ENCODE measurements at places on chromosomes 12 and 14.

GRCh38 chr14:104993808-104994591 lies 8.4 kb downstream of the CLBA1 start:
- no peak for DNase-seq

- DNase-seq = no peak
These were observed 21.9 kb upstream of the IFT81 start for GRCh38 chr12:110102255-110102654.

DNA sequence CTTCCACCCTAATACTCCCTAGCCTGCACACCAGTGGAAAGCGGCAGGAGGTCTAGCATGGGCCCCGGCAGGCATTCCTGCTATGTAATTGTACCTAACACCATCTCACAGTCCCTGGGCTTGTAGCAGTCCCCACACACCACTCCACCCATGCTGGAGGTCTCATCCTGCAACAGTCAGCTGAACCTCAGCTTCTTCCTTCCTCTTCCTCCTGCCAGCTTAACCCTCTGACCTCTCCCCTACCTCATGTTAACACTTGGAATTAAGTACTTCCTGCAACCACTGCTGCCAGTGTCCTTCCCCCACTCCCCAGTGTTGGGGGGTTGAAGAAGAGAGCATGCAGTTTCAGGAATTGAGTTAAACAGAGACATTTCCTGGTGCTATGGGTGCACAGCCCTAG lies 7.6 kb downstream of the ADCY4 start:
- no peak for DNase-seq

DNA sequence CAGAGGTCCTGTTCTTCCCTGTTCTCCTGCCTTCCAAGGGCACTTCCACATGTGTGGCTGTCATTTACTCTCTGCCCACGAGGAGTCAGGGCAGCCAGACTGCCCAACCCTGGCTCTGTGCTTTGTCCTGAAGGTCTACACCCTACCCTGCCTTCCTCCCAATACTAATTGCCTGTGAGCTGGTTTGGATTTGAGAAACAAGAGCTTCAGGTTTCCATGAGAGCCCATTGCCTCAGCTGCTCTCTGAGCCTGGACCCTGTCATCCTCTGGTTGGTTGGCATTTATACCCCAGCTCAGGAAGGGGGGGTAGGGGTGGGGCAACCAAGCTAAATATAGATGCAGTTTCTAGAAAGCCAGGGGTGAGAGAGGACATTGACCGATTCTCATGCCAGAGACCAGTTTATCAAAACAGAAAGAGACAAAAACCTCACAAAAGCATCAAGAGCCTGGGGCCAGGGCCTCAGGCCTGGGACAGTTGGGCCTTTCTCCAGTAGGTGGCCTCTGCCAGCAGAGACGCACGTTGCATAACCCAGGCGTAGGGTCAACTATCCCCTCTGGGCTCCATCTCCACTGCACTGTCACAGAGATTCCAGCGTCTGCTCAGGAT lies 34.5 kb downstream of the VDR start:
- no peak for DNase-seq

- DNase-seq = no peak
These were observed 5.5 kb downstream of the KRT5 start for GRCh38 chr12:52514471-52515318.

DNA sequence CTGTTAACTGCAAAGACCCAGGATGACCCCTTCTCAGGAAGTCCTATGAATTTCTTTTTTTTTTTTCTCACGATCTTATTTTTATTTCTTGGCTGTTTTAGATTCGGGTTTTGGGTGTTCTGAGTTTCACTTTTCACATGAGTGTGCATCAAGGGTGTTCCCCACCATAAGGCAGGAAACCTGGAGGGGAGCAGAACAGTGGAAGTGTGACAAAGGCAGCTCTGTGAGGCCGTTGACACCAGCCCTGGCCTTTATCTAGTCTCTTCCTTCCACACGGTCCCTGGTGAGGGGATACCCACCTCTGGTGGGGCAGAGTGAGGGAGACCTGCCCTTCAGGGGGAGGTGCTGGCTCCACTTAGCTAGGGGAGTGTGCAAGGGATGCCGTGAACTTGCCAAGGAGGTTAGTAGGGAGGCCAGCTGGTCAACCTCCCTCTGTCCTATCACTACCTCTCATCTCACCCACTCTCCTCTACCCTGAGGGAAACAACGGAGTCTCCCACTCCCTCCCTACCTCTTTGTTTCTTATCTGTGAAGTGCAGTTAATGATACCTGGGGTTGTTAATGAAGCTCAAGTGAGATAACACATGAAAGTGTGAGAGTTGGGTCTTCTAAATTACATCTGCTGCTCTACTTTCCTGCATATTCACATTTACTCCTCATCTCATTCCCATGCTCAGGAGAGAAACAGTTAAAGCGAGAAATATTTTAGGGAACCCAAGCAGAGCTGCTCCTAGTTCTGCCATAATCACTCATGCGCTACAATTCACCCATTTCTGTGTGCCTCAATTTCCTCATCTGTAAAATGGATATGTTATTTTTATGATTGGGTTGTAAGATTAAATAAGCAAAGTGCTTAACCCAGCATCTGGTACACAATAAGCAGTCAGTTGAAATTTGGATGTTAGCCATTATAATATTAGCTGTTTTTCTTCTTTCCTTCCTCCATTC lies 4.4 kb upstream of the GALNT6 start:
- DNase-seq = no peak

DNA sequence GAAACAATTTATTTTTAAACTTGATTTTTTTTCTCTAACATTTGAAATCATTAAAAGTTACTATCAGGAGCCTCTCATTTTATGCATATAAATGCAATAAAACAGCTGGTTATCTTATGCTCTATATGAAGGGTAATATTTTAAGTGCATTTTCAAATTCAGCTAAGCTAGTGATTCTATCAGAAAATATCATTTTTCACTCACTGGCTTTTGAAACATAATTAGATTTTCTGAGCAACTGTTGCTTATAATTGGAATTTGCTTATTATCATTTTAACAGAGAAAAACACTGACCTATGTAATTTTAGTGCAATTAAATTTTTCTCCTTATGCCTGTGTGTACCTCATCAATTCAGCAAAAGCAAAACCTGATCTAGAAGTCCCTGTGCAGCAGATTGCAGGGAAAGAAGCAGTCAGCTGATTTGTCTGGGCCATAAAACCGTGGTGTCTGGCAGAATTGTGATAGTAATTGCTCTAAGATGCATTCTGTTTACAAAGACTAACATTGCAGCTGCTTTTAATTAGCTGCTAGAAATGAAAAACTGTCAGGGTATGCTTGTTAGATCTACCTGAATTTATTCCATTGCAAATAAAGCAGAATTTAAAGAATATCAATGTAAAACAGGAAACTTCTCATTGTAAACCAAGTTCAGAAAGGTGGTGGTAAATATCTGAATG lies 75.0 kb downstream of the BICD1 start:
- DNase-seq = no peak

GRCh38 chr12:108647585-108648287 lies 14.0 kb upstream of the SELPLG start:
- no peak for DNase-seq

- no peak for DNase-seq
These were observed 47.5 kb downstream of the PRMT8 start for GRCh38 chr12:3538466-3539030.

Measured in activated CD4-positive, alpha-beta T cell treated with anti-CD3 and anti-CD28 coated beads, Interleukin-2, amount 50 U/mL, for 4 hours (primary cell).